Activated naive CD4-positive, alpha-beta T cell treated with anti-CD3 and anti-CD28 coated beads, Interleukin-2, amount 50 U/mL, for 16 hours (primary cell): ENCODE measurements at places on chromosomes 11 and 22.

DNA sequence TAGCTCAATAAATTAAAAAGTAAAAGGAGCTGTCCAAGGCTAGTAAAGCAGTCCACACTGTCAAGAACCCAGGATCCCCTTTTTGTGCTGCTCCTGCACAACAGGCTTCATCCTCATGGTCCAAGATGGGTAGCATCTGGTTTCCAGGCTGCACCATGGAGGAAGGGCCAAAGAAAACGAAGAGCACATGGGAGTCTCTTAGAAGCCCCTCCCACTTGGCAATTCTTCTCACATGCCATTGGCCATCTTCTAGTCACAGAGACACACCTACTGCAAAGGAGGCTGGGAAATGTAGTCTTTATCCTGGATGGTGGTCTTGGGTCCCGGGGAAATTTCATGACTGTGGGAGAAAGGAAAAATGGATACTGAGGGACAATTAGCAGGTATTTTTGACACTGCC is 37.8 kb downstream of the PRR5L start:
- DNase-seq = no peak

DNA sequence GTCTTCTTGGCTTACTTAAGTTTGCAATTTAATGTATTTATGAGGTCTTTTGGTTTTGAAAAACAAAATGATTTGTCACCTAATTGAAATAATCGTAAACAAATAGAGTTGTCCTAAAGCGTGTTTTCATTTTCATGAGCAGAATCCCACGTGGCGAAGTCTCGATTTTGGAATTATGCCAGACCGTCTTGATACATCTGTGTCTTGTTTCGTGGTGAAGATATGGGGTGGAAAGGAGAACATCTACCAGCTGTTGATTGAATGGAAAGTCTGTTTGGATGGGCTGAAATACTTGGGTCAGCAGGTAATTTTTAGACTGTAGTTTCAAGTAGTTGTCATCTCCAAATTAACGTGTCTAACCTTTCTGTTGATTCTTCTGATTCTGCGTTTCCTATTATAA is 64.7 kb downstream of the UVRAG start:
- no peak for DNase-seq

GRCh38 chr11:76793391-76794291 is 10.5 kb downstream of the TSKU start:
- no peak for DNase-seq

DNA sequence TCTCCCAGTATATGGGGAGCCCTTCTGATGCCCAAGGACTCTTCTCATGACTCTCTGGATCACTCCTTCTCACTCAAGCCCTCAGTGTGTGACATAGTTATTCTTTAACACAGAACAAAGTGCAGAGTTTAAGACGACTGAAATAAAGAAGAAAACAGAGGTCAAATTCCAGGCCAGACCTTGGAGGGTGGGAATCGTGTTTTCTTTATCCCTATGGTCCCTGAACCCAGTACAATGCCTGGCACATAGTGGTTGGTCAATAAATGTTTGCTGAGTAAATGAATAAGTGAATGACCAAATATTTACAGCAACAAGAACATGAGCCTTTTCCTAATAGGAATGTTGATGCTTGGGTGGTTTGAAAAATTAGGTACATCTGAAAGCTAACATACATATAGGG is 28.8 kb downstream of the VSTM5 start:
- no peak for DNase-seq

DNA sequence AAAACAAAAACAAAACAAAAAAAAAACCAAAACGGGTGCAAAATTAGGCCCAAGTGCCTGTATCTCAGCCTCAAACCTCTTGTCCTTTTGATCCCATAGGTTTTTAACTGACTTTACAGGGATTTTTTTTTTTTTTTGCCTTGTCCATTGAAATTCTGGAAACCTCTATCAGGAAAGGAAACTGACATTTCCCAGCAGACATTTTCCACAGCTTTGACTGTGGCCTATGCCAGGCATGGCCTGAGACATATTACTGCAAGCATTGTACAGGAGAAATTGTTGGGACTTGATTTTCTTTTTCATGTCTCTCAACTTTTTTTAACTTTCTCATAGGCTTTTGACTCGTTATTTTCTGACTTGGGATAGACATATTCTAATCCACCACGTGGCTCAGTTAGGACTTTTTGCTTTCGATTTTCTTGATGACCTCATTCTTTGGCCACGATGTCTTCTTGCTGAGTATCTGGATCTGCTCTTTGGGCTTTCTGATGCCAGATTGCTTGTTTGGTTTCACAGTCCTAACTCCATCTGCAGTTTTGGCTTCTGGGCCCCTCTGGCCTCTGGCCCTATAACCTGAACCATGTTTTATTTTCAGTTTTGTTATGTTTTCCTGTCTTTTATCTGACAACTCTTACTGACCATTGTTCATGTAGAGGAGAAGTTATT is 336.1 kb upstream of the C11orf87 start:
- no peak for DNase-seq

DNA sequence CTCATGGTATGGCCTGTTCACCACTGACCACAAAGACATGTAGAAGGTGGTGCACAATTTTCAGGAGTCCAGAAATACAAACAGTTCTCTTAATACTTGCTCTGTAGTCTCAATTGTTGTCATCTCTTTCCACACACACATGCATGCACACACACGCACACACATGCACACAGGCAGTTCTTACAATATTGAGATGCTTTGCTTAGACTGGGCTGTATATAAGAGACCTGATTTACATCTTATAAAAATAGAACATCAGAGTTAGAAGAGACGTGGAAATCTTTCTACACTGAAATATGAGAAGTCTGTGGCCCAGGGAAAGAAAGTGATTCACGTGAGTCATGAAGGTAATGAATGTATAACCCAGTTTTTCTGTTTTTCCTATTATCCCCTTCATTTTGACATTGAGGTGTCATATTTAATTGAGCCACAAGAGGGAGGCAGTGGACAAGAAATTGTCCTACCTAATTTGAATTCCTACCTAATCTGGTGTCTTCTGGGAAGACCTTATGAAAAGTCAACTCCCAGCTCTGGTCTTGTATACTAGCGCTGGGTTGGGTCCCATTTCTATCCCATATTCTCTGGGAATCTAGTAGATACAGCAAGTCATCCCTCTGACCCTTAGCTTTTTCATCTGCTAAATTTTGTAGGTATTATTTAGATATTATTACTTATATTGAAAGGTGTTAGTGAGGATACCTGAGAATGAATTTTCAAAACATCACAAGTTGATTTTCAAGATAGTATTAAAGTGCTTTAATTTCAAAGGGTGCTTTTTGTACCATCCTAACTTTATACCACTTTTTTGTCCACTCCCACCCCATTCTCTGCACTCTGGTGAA is 14.9 kb upstream of the MS4A4A start:
- no peak for DNase-seq

GRCh38 chr11:118918128-118918685 is 7.5 kb downstream of the BCL9L start:
- no peak for DNase-seq
